WERI-Rb-1 (cell line): ENCODE measurements at places on chromosomes 11 and 22.

GRCh38 chr11:68977781-68978625, 2.8 kb downstream of the MRGPRD start:
- no peak for DNase-seq

GRCh38 chr22:36563001-36563400, 34.0 kb upstream of the EIF3D start:
- no peak for DNase-seq

GRCh38 chr11:35134403-35135148, 4.4 kb upstream of the CD44 start:
- no peak for DNase-seq

DNA sequence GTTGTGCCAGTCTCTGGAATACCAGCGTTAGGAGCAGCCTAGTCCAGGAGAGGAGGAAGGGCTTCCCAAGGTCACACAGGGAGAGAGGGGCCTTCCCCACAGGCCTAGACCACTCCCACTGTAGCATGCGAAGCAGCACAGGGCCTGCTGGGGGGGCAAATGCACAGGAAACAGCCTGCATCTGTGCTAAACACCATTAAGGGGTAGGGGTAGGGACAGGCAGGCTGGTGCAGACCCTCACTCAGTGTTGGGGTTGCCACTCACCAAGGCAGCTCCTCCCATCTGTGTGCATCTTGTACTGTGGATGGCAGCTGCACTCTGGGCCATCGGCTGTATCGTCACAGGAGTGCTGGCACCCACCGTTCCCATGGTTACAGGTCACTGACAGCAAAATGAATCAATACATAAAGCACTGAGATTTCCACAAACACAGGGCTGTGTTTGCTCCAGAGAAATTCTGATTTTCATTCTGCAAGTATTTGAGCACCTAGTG, 24.9 kb downstream of the SCUBE2 start:
- no peak for DNase-seq

DNA sequence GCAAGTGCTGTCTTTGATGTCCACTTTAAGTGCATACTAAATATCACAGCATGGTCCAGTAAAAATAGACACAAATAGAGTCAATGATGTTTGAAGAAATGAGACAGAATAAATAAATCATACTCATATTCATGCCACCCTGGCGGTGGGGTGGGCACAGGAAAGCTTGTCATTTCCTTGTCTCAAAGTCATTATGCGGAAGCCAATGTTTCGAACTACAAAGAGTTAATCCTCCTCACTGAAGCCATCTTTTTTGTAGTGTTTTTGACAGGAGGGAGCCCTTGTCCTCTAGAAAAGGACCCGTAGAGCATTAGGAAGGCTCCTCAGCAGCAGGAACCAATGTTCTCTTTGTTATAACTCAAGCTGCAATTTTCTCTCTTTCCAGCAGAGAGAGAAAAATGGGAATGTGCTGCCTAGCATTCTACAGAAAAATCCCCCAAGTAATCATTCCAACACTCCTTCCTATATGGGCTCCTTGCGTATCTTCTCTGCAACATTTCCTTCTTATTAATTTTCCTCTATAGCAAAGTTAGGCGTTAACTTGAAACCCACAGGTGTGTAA, 30.6 kb downstream of the SC5D start:
- no peak for DNase-seq

- DNase-seq = no peak
Observed at GRCh38 chr11:19370100-19370861, 129.5 kb upstream of the E2F8 start.

- no peak for DNase-seq
Observed at GRCh38 chr11:61906522-61906909, 10.8 kb downstream of the RAB3IL1 start.

DNA sequence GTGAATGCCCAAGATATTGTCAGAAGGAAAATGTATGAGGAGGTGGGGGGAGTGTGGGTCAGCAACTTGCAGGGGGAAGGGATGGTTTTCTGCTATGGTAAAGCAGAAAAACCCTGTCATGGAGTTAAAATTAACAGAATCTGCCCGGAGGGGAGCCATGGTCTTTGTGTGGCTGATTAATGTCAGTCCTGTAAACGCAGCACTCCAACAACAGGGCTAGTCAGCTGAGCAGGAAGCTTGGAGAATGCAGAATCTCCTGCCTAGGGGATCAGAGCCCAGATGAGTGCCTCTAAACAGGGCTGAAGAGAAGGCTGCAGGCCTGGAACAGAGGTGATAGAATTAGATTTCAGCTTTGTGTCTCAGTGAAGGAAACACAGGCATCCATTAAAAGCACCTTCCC, 140.9 kb upstream of the MTNR1B start:
- DNase-seq = no peak

DNA sequence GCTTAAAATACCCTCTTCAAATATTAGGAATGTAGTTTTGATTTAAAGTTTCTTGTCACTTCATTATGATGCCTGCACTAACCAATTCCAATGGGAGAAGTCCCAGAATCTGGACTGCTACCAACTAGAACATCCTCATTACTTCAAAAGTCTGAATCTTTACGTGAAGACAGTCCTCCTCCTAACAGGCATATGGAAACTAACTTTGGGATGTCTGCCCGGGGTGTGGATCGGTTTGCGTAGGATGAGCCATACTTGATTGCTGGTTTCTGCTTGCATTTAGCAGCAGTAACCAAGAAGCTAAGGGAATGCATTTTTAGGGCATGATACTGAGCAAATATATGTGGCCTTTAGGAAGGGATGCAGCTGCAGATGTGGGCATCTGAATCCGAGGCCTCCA, 177.1 kb downstream of the LRRC4C start:
- no peak for DNase-seq
